ENCODE measurements at places on chromosomes 16 and 17.

DNA sequence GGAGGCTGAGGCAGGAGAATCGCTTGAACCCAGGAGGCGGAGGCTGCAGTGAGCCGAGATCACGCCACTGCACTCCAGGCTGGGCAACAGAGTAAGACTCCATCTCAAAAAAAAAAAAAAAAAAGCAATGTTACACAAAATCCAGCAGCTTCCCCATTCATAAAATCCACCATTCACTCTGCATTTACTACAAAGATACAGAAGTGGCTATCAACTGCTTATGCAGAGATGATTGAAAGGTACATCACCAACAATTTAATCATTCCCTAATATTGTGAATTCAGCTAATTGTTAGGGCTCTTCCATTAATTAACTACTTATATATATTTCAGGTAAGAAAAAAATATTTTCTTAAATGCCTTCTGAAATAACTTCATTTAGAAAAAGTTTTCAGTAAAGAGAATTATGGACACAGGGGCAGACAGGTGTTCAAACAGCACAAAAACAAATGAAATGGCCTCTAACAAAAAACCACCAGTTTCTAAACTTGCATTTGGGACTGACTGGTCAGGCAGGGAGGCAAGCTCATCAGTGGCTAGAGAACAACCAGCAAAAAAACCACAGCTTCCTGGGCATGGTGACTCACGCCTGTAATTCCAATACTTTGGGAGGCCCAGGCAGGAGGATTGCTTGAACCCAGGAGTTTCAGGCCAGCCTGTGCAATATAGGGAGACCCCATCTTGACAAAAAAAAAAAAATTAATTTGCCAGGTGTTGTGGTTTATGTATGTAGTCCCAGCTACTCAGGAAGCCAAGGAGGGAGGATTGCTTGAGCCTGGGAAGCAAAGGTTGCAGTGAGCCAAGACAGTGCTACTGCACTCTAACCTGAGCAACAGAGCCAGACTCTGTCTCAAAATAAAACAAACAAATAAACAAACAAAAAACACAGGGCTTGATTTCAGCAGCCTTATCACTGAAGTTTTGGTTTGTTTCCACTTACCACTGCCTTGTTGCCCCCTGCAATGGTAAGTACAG, 26.3 kb downstream of the ERN1 start:
- DNase-seq = no peak
- no peak overlapping the region for H3K27ac ChIP-seq
- peaks cover 53% of the 10 kb centered on the region for H3K4me1 ChIP-seq
- no peak overlapping the region for H3K4me3 ChIP-seq

- no peak overlapping the region for H3K27ac ChIP-seq
Observed at GRCh38 chr17:15185625-15185991, 79.5 kb downstream of the PMP22 start.

DNA sequence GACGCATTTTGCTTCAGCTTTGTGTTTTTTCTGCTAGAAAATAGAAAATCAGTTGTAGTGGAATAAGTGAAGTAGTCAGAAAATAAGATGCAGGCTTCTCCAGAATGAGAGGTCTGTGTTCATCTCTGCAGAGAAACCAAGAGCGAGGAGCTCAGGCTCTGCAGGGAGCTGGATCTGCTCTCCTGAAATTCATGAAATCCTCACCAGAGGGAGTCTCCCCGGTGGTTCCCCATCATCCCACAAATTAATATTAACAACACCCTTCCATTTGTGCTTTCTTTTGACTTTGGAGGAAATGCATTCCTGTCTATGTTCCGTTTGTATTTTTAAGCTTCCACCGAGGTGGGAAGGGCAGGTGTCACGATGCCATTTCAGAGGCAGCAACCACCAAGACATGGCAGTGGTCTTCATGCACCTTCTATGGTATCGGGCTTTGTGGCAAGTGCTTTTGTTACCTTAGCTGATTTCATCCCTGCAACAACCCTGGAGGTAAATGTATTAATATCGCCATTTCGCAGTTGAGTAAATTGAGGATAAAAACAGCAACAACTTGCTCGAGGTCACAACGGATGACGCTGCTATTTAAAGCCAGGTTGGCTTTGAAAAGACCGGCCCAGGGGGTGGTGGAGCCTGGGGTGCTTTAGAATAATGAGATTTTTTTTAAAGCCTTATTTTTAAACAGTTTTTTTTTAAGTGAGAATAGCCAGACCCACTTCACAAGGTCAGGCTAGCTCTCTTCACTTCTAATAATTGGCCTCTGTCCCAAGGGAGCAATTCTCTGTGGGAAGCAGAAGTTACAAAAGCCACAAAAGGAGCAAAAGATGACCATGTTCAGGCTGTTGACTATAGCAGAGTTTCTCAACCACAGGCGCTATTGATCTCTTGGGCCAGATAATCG, 367.6 kb upstream of the ERCC4 start:
- H3K36me3 ChIP-seq = no peaks in the 10 kb centered on the region
- H3K4me1 ChIP-seq = no peaks in the 10 kb centered on the region
- no peak overlapping the region for H3K27ac ChIP-seq
- H3K27me3 ChIP-seq = no peaks in the 10 kb centered on the region
- no peak overlapping the region for H3K4me3 ChIP-seq

DNA sequence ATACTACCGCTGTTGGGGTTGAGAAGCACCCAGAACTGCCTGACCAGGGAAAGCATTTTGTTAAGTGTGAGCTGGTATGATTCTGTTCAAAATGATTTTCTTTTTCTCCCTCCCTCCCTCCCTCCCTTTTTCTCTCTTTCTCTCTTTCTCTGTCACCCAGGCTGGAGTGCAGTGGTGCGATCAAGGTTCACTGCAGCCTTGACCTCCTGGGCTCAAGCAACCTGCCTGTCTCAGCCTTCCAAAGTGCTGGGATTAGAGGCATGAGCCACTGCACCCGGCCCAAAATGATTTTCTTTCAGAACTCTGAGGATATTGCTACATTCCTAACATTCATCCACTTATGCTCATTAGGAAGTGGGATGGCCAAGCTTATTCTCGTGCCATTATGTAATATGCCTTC, 41.3 kb downstream of the SLC47A1 start:
- H3K27ac ChIP-seq = peak overlapping the region; percentile 39
- H3K27me3 ChIP-seq = peaks cover 20% of the 10 kb centered on the region
- H3K36me3 ChIP-seq = no peaks in the 10 kb centered on the region
- H3K4me1 ChIP-seq = no peaks in the 10 kb centered on the region

DNA sequence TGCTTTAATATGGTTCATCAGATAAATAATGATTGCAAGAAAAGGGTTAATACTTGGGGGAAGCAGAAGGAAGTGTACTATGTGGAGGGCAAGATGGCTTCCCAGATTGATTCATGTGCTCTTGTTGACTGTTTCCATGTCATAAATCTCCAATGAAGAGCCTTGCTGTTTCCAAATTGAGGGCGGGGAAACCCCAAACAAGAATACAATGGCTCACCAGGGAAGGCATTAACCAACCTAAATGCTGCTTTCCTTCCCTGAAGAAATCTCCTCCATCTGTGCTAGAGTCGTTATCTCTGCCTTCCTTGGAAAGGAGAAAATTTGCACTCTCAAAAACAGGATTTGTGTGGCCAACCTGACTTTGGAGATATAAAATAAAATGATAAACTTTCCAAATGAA, 28.0 kb upstream of the CDH13 start:
- no peaks in the 10 kb centered on the region for H3K4me1 ChIP-seq
- no peak overlapping the region for H3K4me3 ChIP-seq
- no peak for DNase-seq
- H3K36me3 ChIP-seq = no peaks in the 10 kb centered on the region

GRCh38 chr17:16975277-16975651, 3.3 kb upstream of the TNFRSF13B start:
- H3K36me3 ChIP-seq = no peaks in the 10 kb centered on the region
- H3K27me3 ChIP-seq = peaks cover 6% of the 10 kb centered on the region
- H3K27ac ChIP-seq = no peak overlapping the region
- H3K4me3 ChIP-seq = no peak overlapping the region

GRCh38 chr17:60107526-60108257, 29.0 kb upstream of the HEATR6 start:
- peaks cover 33% of the 10 kb centered on the region for H3K27me3 ChIP-seq
- no peaks in the 10 kb centered on the region for H3K36me3 ChIP-seq
- no peak overlapping the region for H3K4me3 ChIP-seq

GRCh38 chr16:68270353-68270752, 6.0 kb downstream of the SLC7A6 start:
- H3K36me3 ChIP-seq = peaks cover 61% of the 10 kb centered on the region
- H3K27ac ChIP-seq = peak overlapping the region; percentile 67
- H3K4me1 ChIP-seq = peaks cover 85% of the 10 kb centered on the region
- no peak overlapping the region for H3K4me3 ChIP-seq
- H3K27me3 ChIP-seq = no peaks in the 10 kb centered on the region
- no peak for DNase-seq

- no peak overlapping the region for H3K4me3 ChIP-seq
- peaks cover 16% of the 10 kb centered on the region for H3K4me1 ChIP-seq
- H3K27ac ChIP-seq = no peak overlapping the region
- peaks cover 17% of the 10 kb centered on the region for H3K27me3 ChIP-seq
Observed at GRCh38 chr16:84687715-84688114, 12.1 kb upstream of the USP10 start.

DNA sequence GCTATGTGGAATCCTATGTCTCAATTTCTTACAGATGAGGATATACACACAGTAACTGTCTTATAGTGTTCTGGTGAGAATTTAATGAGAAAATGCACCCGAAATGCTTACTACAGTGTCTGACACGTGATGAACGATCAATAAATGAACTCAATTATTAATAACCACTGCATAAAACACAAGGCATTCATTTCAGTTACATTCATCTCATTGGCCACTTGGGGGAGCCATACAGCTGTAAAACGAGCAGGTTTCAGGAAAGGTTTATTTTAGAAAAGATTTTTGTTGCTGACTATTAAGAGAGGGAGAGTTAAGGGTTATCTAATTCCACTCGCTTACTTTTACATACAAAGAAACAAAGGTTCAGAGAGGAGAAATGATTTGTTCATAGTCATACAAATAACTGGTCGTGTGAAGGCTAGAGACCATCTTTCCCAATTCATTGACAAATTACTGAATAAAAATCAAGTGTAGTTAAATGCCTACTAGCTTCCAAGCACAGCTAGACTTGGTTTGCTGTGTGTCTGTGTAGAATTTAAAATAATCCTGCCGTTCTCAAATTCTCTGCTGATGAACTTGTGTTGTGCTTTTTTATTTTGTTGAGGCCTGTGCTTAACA, 160.1 kb downstream of the MAP2K4 start:
- no peak overlapping the region for H3K4me3 ChIP-seq
- H3K4me1 ChIP-seq = no peaks in the 10 kb centered on the region

- no peaks in the 10 kb centered on the region for H3K36me3 ChIP-seq
- no peak for DNase-seq
- no peak overlapping the region for H3K27ac ChIP-seq
- peaks cover 31% of the 10 kb centered on the region for H3K27me3 ChIP-seq
Observed at GRCh38 chr16:79312502-79312901, 288.0 kb downstream of the MAF start.

DNA sequence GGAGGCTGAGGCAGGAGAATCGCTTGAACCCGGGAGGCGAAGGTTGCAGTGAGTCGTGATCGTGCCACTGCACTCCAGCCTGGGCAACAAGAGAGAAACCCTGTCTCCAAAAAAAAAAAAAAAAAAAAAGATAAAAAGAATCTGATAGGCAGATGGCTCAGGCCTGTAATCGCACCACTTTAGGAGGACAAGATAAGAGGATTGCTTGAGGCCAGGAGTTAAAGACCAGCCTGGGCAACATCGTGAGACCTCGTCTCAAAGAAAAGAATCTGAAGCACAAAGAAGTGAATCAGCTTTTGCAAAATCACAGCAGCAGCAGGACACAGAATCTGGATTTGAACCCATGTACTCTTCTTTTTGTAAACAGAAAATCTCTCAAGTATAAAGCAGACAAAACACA, 7.6 kb downstream of the NOB1 start:
- DNase-seq = no peak
- no peaks in the 10 kb centered on the region for H3K27me3 ChIP-seq
- H3K27ac ChIP-seq = peak overlapping the region; percentile 0
- H3K4me1 ChIP-seq = peaks cover 6% of the 10 kb centered on the region
- H3K36me3 ChIP-seq = peaks cover 77% of the 10 kb centered on the region
